ENCODE measurements at places on chromosomes 5 and 9.

GRCh38 chr9:123365287-123365880 is 9.4 kb downstream of the CRB2 start:
- DNase-seq = no peak

DNA sequence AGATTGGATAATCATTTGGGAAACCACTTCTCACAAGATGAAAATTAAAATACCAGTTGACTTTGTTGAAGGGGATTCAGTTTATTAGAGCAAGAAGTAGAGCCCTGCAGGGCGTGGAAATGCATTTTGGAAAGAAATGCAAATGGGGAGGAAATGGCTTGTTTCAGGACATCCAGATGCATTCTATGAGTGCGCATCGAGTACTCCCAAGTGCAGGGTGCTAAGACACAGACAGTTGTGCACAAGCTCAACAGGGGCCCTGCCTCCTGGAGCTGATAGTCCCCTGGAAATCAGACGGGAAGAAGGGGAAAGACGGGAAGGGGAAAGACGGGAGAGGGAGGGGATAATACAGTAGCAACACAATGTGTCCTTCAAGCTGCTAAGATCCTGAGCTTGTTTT is 64.0 kb downstream of the NSUN2 start:
- DNase-seq = no peak

DNA sequence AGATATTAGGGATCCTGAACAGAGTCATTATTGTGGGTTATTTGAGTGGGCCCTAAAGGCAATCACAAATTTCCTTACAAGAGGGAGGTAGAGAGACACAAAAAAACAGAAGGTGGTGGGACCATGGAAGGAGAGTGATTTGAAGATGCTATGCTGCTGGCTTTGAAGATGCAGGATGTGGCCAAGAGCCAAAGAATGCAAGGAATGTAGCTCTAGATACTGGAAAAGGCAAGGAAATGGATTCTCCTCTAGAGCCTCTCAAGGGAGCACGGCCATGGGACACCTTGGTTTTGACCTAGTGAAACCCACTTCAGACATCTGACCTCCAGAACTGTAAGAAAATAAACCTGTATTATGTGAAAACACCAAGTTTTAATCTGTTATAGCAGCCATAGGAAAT is 53.8 kb downstream of the TTC39B start:
- no peak for DNase-seq

GRCh38 chr5:10726179-10726912 is 34.7 kb downstream of the DAP start:
- no peak for DNase-seq
